Thyroid gland (tissue), 4 donors: ENCODE measurements at places on chromosomes 12 and 14.

DNA sequence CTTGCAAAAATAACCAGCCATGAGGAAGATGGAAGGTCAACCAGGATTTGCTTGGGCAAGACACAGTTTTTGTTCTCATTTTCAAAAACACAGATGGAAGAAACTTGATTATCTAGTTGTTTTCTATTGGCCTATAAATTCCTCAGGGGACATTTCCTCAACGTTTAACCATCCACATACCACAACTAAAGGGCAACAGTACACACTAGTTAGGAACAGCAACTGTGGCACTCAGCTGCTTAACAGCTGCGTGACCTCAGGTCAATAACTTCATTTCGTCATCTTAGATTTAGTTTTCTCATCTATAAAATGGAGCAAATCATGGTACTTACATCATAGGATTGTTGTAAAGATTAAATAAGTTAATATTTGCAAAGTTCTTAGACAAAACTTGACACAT is 18.7 kb downstream of the SSTR1 start:
- DNase-seq, result no peak

GRCh38 chr12:4607056-4607455 is 41.8 kb downstream of the AKAP3 start:
- DNase-seq, result no peak

DNA sequence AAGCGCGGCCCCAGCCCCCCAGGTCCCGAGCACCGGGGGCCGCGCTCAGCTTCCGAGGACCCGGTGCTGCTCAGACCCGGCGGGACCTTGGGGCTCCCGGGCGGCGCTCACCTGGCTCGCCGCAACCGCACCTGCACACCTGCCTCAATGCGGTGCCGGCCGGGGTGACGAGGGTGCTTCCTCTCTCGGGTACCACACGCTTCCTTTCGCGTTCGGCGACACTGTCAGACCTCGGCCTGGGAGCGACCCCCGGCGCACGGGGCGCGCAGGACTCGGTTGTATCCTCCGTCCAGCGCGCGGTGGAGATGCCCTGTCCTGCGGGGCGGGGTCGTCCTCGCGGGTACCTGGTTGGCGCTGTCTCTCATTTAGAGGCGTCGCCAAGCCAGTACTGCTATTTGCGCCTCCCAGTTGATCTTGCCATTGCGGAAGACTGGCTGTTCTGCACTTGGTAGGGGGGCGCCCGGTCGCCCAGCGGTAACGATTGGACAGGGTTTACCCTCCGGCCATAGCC is 718 bp downstream of the PACS2 start:
- peak; percentile 56 for DNase-seq

DNA sequence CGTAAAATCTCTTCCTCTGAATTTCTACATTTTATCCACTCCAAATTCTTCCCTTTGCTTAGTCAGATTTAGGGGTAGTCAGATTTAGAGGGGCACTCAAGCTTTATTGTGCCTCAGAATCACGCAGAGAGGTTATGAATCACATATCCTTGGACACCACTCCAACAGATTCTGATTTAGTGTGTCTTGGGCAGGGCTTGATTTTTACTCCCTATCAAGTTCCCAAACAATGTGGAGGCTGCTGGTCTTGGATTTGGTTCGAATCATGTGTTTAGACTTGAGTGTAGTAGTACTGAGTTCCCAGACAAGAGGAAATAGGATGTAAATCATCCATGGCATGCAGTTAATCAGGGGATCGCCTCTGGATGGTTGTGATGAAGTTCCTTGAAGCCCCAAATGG is 298.1 kb upstream of the CLEC14A start:
- no peak for DNase-seq

DNA sequence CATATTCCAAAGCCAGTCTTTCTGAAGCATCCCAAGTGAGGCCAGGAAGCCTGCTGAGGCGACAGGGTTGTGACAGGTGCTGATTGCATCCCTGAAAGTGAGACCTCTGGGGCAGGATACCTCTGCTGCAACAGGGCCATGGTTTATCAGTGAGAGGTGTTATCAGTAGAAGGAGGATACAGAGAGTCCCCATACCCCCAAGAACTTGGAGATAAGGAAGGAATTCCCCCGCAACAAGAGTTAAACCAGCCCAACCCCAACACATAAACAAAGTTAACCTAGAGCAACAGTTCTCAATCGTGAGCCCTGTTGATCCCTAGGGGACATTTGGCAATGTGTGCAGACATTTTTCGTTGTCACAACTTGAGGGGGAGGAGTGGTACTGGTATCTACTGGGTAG is 233.1 kb upstream of the NOS1 start:
- no peak for DNase-seq

- DNase-seq, result no peak
These were observed 105.3 kb upstream of the AMN1 start for GRCh38 chr12:31834150-31834549.

DNA sequence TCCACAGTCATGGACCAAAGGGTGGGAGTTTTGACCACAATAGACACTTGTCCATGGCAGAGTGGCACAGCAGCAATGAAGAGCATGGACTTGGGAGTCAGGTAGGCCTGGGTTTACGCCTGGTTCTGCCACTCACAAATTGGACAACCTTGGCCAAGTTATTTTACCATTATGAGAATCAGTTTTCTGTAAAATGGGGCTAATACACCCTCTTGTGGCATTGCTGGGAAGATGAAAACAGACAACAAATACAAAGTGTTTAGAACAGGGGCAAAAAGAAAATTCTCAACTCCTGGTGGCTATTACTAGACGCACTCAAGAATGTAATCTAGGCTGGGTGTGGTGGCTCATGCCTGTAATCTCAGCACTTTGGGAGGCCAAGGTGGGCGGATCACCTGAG is 2.6 kb downstream of the C12orf43 start:
- no peak for DNase-seq

GRCh38 chr12:568486-568885 is 94.8 kb downstream of the NINJ2 start:
- DNase-seq, result no peak

DNA sequence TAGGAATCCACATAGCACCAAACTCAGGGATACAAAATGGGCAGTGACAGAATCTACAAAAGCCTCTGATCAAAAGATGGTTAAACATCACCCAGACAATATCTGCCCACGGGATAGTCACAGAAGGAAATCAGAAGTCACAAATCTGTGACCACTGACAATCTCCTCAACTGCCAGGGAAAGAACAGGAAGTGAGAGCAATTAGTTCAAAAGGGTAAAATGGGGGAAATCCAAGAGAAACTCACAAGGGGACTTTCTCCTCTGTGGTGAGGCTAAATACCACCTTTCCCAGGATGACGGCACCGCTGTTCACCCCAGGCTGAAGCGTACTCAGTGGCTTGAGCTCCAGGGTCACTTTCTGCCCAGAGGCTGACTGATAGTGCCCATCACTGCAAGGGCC is 10.7 kb downstream of the TTC5 start:
- DNase-seq, result no peak

GRCh38 chr14:105853089-105853906 is 326.9 kb downstream of the TMEM121 start:
- DNase-seq, result no peak

- no peak for DNase-seq
These were observed 246.6 kb upstream of the LRFN5 start for GRCh38 chr14:41360126-41360525.

DNA sequence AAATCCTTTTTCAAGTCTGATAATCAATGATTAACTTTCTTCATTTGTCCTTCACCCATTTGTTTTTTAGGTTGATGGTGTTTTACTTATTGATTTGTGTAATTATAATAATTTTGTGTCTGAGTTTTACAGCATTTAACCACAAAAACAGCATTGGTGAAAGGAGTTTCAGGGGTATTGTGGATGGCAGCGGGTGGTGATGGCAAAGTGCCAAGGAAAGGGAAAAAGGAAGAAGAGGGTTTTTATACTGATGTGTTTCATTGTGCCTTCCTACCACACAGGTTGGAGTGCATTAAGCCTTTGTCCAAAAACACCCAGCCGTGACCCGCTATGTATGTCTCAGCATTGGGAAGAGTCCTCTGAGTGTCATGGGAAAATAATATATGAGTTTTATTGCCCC is 150.3 kb downstream of the DAD1 start:
- DNase-seq, result no peak

DNA sequence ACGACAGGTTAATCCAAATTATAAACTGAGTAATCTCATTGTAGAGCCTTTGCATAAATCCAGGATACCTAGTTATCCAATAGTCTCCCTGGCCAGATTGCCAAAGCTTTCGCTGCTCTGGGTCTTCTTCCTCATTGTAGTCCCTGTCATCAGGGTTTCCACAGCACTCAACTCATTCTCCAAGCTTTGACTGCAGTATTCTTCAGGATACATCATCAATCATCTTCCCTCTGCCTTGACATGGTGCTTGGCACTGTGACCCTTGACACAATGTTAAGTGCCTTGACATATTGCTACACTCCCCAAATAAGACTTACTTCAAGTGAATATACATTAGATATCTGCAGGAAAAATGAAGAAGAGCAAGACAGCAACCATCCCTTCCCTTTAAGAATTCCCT is 60.1 kb upstream of the RESF1 start:
- DNase-seq, result no peak

DNA sequence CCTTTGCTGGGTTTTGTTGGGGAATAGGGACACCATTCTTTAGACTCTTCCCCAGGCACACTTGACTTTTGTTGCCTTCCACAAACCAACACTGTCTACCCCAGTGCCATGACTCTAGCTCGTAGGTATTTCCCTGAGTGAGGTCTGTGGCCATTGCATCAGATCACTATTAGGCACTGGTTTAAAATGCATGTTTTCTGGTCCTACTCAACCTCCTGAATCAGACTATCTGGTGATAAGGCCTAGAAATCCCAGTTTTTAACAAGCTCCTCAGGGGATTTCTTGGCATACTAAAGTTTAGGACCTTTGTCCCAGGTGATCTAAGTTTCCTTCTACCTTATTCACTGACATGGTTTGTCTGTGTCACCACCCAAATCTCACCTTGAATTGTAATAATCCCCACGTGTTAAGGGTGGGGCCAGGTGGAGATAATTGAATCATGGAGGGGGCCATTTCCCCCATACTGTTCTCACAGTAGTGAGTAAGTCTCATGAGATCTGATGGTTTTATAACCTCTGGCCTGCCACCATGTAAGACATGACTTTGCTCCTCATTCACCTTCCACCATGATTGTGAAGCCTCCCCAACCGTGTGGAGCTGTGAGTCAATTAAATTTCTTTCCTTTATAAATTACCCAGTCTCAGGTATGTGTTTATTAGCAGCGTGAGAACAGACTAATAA is 87.8 kb upstream of the PSMC1 start:
- no peak for DNase-seq

GRCh38 chr12:113276306-113276705 is 55.0 kb downstream of the TPCN1 start:
- DNase-seq, result no peak

GRCh38 chr12:28145216-28145615 is 45.0 kb upstream of the CCDC91 start:
- DNase-seq, result no peak

DNA sequence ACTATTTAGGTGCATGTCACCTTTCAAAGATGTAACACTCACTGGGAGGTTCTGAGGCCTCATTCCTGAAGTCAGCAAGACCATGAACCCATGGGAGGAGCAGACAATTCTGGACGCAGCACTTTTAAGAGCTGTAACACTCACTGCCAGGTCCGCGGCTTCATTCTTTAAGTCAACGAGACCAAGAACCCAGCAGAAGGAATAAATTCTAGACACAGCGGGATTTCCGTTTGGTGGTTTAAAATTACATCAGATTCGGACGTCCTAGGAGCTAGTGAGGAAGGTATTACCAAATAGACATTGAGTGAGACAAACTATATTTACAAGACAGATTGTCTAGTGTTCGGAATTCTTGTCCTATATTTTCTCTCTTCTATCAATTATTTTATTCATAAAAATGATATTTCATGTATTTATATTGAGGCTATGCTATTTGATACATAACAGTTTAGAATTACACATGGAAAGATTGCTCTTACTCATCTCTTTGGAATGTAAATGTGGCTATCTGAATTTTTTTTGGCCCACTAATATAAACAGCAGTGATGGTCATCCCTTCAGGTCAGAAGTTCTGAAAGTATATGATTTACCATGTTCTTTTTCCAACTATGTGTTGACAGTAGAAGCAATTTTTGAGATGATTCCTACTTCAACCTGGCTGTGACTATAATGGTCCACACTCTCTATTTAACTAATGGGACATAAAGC is 1973.0 kb upstream of the FLRT2 start:
- DNase-seq, result no peak

DNA sequence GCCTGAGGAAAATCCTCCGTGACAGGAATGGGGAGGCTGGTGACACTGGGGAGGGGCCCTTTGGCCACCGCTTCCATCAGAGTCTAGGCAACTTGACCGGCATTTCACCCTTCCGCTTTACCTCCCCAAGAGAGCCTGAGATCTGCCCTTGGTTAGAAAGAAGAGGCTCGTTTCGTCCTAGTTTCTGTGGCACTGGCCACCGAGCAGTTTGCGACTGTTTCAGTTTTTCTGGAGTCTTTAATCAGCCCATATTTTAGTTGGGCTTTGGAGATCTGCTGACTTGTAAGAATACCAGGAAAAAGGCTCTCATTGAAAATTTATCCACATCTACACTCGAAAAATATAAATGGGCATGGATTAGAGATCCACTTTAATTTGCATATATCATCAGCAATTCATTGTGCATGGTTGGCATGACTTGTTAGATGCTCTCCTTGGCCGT is 414 bp upstream of the ANKS1B start:
- DNase-seq, result no peak

DNA sequence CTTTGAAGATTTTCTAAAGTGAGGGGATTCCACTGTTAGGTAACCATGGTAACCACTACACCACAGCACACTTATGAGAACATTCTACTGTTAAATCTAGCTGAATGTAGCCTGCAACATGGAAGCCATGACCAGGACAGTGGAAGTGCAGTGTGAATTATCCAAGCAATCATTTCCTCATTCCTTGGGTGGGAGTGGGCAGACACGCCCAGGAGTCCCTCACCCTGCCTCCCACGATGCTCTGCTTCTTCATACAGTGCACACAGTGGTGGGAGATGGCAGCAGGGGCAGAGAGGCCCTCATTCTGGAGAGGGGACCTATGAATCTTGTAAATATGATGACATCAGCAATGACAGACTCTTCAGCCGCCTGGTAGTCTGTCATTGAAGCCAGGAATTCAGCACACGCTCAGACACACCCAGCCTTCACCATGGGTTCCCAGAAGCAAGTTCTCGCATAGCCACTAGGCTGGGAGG is 70.1 kb upstream of the HOXC13 start:
- no peak for DNase-seq

- no peak for DNase-seq
These were observed at the start of gene SP7 for GRCh38 chr12:53336181-53336681. TSS of gene SP7 (minus strand) at chr12:53336354. CDS start at chr12:53335646, 708 bp downstream.

DNA sequence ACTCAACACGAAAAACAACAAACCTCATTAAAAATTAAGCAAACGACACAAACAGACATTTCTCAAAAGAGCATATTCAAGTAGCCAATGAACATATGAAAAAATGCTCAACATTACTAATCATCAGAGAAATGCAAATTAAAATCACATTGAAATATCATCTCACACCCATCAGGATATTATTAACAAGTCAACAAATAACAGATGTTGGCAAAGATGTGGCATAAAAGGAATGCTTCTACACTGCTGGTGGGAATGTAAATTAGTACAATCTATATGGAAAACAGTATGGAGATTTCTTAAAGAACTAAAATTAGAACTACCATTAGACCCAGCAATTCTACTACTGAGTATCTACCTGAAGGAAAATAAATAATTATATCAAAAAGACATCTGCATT is 182.2 kb downstream of the KITLG start:
- no peak for DNase-seq

- peak; percentile 35 for DNase-seq
These were observed 247.1 kb downstream of the AKAP6 start for GRCh38 chr14:32576088-32576795.
